ENCODE measurements at places on chromosomes 16 and 17.

DNA sequence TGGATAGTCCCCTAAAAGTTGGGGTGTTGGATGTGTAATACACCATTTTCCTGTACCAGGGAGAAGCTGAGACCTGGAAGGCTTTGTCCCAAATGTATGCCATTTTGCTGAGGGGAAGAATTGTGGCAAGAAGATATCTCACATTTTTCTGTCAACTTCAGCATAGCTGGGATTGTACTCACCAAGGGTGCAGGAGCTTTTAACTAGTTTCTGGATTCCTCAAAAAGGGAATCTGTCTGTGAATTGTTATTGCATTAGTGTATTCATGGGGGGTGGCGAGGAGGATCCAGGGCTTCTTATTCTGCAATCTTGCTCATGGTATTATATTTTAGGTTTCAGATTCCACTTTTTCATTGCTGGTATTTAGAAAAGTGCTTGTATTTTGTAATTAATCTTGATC, 208.2 kb upstream of the MYOCD start:
- no peak for DNase-seq

- no peak for DNase-seq
Measured at GRCh38 chr17:12830777-12831247, 41.5 kb downstream of the ARHGAP44 start.

GRCh38 chr17:28702752-28703150, 8.9 kb downstream of the PROCA1 start:
- DNase-seq: no peak

- no peak for DNase-seq
Measured at GRCh38 chr16:50889746-50890145, 147.9 kb downstream of the CYLD start.

DNA sequence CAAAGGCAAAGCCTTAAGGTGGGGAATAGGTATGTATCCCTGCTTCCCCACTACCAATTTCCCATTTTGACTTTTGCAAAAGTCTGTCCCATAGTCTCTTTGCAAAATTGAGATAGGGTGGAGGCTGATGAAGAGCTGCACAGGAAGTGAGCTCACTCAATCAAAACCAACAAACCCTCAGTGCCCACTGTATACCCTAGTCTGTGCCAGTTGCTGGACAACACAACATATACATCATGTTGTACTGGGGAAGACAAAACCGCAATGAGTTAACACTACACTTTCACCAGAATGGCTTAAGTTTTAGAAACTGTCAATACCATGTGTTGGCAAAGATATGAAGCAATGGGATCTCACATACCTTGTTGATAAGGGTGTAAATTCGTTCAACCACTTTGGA, 40.4 kb upstream of the AXIN2 start:
- no peak for DNase-seq

- DNase-seq: no peak
Measured at GRCh38 chr16:5895976-5896375, 798.4 kb upstream of the EEF2KMT start.

- no peak for DNase-seq
Measured at GRCh38 chr16:10613785-10614485, 33.5 kb upstream of the EMP2 start.

GRCh38 chr16:11094857-11095565, 150.6 kb downstream of the CLEC16A start:
- no peak for DNase-seq

DNA sequence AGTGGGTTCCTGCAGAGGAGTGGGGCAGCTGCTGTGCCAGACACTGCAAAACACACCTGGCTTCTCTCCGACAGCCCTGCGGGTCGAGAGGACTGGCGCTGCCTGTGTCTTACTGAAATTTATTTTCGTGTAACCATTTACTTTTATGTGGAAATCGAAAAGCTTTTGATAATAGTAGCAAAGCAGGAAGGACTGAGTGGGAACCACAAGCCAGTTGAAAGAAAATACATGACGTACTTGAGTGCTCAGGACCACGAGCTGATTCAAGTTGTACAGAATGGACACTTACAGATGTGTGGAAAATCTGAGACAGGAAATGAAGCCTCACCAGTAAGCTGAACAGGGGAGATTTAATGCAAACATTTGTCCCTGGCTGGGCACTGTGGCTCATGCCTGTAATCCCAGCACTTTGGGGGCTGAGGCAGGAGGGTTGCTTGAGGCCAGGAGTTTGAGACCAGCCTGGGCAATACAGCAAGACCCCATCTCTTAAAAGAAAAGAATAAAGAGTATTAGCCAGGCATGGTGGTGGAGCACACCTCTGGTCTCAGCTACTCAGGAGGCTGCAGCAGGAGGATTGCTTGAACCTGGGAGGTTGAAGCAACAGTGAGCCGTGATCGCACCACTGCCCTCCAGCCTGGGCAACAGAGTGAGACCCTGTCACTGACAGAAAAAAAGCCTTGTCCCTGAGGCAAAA, 11.3 kb upstream of the RPL13 start:
- DNase-seq: no peak

GRCh38 chr17:12510535-12510934, 155.2 kb upstream of the MYOCD start:
- no peak for DNase-seq

DNA sequence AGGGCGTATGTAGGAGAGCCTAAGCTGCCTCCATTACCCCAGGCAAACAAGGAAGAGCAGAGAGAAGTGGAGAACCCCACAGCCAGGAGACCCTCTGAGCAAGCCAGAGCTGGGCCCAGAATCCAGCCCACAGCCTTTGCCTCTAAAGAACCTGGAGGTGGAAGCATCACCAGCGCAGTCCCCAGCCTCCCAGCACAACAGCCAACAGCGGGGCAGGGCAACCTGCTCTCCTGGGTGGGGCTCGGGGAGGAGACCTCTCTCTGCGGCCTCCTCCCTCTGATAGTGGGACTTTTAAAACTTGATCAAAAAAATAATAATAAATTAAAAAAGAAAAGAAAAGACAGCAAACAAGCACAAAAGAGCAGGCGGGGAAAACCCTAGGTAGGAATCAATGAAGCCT, 45.9 kb downstream of the AXIN2 start:
- DNase-seq: no peak

DNA sequence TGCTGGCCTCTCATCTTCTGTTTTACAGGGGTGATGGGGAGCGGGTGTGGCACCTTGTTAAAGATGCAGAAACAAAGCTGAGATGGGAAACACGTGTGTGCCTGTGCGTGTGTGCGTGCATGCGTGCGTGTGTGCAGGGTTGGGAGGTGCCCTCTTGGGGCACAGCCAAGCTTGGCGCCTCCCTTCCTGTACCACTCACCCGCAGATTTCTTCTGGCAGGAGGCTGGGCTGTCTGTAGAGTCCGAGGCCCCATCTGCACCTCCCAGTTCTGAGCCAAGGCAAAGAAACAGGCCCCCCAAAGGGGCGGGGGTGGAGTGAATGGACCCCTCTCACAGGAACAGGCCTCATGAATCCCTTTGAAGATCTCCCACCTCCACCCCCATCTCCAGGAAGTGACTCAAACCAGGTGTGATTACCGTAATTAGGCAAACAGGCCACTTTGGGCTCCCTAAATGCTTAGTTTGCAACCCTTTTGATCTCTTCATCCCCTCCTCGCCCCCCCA, 20.9 kb downstream of the TNS4 start:
- DNase-seq: no peak

GRCh38 chr16:81238296-81239011, at the start of gene BCO1:
BCO1 (plus strand) TSS chr16:81238689; CDS start chr16:81238909, 220 bp downstream.
- no peak for DNase-seq

- no peak for DNase-seq
Measured at GRCh38 chr17:51263006-51263405, 2.7 kb downstream of the UTP18 start.

GRCh38 chr17:29627951-29628350, 5.2 kb upstream of the CORO6 start:
- DNase-seq: no peak

GRCh38 chr16:11057711-11058345, 113.5 kb downstream of the CLEC16A start:
- no peak for DNase-seq

DNA sequence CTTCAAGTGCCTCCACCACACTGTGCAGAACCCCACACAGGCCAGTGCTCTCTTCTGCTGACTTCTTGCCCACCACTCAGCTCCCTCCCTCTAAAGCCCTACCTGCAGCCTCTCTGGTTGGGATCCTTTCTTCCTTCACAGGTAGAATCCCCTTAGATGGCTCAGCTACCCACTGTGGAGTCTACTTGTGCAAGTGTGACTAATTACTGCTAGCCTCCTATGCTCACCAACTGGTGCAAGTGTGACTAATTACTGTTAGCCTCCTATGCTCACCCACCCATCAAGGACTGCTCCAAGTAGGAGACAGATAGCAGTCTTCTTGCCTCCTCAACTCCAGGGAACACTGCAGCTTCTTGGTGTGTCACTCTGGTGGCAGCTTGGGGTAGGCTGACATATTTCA, 43.6 kb downstream of the TEX14 start:
- DNase-seq: no peak

- no peak for DNase-seq
Measured at GRCh38 chr17:69096541-69096940, 35.8 kb upstream of the ABCA9 start.

- peak; percentile 42 for DNase-seq
Measured at GRCh38 chr16:51982715-51983680, 563.9 kb downstream of the TOX3 start.

DNA sequence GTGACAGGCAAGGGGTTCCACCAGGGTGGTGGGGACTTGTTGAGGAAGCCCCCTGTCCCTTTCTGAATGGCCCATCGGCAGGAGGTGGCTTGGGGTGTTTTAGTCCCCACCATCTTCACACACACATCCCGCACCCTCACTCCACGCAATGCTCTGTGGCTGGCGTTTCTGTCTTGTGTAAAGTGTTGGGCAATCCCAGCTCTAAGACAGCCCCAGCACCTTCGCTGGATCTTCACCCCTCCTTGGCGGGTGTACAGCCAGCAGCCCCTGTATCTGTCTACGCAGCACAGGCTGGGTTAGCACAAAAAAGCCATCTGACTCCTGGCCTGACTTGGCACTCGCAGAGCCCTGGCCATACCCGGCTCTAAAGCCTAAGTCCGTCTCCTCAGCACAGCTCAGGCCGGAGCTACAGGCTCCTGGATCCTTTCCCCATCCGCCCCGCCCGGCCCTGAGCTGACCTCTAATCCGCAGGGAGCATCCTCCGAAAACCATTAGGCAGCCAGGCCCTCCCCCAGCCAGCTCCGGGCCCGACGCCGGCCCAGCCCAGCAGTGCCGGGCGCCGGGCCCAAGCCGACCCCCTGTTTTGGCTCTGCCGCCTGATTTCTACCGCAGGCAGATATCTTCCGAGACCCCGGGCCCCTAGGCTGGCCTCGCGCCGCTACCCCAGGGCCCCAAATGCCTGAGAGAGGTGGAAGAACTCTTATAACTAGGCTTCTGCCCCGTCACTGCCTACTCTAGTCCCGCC, 42.4 kb upstream of the TAC4 start:
- DNase-seq: no peak

DNA sequence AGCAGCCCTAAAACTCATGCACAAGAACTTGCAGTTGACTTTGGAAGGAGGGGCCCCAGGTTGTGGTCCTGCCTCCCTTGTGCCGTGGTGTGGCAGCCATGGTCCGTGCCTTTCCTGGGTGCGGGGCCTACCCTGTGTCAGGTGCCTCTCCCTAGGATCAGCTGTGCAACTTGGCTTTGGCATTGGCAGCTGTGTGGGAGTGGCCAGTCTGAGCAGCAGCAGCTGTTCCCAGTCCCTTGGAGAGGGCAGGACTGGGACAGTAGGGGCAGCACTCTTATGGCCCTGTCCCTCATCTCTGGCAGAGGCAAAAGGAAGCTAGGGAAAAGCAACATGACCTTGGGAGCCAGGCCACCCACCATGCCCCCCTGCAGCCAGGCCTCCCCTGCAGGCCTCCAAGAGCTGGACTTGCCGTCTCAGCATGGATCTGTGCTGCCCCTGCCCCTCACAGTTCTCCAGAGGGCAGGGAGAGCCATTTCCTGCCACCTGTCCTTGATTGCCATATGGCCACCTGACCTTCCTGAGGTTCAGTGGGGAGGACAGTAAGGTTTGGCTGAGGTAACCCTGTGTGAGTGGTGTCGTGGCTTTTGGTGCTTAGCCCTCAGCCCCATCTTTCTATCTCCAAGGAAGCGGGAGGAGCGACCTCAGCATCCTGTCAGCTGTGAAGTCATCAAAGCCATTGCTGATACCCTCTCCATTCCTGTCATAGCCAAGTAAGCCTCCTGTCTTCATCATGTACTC, 15.5 kb upstream of the NFATC3 start:
- DNase-seq: no peak

- DNase-seq: peak; percentile 55
Measured at GRCh38 chr16:48321317-48322036, 63.7 kb downstream of the SIAH1 start.

- no peak for DNase-seq
Measured at GRCh38 chr17:2233441-2233947, 70.1 kb downstream of the SMG6 start.

DNA sequence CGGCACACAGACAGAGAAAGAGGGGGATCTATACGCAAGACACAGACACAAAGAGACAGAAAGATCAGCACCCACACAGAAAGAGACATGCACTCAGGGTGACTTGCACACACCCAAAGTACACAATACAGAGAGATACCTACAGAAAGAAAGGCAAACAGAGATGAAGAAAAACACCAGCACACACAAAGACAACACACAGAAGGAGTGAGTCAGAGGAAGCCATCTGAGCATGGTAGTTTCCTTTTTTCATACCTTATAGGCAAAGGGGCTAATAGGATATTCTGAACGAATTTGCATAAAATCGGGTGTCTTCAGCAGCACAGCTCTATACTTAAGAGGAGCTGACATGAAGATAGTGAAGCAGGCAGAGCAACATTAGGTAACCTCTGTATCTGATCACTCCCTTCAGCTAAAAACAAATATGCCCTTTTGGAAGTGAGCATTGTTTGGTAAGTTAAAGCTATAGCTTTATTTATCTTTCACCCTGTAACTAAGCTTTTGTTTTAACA, 198.6 kb downstream of the AATF start:
- DNase-seq: no peak

DNA sequence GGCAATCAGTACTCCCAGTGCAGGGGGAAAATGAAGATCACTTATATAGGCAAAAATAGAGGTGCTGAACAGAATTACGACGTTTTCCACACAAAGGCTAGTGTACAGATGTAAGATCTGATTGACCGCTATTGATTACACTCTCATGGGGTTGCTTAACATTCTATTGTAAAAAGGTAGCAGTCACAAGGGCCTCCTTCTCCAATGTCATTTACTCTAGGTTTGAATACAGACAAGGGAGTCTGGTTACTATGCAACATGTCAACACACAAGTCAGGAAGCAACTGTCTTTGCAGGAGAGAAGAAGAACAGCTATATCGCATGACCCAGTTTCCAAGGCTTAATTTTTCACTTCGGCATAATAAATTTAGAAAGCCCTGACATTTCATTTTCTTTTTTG, 7.9 kb downstream of the KRT37 start:
- DNase-seq: no peak

GRCh38 chr16:535446-536405, 8.2 kb downstream of the CAPN15 start:
- DNase-seq: no peak
